ENCODE measurements at places on chromosomes 4 and X. TPM values are rescaled to one million over a fixed set of nuclear protein-coding genes. Genes with fewer than 3 reads are reported as not detected.

GRCh38 chr4:59200992-59201391 lies 1999.1 kb upstream of the ADGRL3 start:
- DNase-seq, result no peak

DNA sequence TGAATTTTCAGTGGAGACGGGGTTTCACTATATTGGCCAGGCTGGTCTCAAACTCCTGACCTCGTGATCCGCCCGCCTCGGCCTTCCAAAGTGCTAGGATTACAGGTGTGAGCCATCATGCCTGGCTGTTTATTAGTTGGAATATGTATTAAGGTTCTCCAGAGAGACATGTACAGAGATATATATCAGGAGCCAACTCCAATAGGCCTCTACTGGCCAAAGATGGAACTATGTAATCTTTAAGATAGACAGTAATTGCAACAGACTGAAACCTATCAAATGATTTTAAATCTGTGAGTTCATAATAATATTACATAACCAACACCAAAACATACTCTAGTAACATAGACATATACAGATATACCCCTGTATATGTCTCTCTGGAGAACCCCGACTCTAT lies 5.8 kb upstream of the DMP1 start:
- DNase-seq, result no peak

DNA sequence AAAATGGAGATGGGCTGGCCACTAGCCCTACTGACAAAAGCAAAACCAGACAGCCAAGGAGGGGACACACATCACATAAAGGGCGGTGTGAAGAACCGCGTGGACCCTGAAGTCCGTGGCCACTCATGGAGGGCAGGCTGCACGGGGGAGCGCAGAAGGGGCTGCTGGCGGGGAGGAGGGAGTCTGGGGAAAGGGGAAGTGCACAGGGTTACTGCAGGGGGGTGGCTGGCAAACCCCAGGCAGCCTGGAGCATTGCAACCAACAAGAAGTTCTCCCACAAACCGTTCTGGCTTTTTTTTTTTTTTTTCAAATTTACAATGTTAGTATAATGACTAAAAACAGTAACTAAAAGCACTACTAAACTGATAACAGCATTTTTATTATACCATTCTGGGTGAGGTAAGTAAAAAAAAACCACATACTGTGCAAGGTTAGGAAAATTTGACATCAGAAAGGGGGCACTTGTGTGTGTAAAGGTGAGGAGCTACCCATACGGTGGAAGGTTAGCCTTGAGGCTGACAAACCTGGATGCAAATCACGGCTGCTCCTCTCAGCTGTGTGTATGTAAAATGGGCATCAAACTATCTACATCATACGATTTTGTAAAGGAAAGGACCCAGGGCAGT lies 87.1 kb downstream of the TSPAN5 start:
- no peak for DNase-seq

GRCh38 chr4:112854420-112854819 lies 195.0 kb upstream of the ANK2 start:
- no peak for DNase-seq

DNA sequence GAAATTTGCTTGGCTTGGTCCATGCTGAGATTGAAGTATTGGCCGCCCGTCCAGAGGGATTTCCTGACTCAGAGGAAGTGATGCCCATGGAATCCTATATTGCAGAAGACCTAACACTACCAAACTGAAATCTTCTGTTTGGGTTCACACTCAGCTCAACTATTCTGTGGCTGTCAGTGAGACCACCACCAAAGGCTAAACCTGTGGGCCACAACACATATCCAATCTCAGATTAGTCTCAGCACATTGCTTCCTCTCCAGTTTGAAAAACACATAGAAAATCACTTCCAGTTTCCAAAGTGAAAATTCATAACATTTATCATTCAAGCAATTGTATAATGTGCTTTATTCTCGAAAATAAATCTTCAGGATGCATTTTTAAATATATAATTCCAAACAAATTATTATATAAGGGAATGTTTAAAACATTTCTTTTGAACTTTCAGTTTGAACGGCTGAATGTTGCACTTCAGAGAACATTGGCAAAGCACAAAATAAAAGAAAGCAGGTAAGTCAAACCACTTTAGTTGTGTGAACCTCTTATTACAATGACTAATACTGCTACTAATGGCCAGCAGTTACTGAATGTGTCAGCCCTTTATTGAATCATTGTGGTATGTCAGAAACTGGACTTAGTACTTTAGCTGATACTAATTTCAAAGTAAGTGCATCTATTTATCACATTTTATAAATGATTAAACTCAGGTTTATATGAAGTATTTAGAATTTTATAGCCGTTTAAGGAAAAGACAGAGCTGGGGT lies 37.0 kb downstream of the GUCY1A1 start:
- no peak for DNase-seq

DNA sequence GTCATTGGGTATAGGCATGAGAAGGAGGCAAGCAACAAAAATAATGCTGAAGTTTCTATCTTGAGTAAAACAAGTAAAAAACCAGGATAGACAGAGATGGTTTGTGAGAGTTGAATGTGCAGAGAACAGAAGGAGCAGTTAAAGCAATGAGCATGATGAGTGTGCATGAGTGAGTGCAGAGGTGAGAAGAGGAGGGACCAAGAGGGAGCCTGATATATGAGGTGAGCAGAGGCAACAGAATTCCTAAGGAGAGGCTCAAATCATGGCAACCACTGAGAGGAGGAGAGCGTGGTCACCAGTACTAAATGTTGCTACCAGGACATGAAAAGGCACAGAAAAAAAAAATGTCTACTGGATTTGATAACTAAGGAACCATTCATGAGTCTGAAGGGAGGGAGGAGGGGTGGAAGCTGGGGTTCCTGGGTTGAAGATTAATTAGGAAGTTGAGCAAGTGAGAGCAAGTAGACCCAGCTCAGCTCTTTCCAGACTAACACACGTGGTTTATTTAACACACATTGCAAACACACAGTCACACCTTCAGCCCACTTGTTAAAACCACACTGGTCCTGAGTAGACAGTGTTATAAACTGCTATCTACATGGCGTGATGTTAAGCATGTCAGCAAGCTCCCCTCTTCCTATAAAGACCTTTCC lies 69.0 kb upstream of the IQCM start:
- no peak for DNase-seq

- DNase-seq, result no peak
These were observed 16.2 kb upstream of the ZCCHC12 start for GRCh38 chrX:118807151-118808017.

DNA sequence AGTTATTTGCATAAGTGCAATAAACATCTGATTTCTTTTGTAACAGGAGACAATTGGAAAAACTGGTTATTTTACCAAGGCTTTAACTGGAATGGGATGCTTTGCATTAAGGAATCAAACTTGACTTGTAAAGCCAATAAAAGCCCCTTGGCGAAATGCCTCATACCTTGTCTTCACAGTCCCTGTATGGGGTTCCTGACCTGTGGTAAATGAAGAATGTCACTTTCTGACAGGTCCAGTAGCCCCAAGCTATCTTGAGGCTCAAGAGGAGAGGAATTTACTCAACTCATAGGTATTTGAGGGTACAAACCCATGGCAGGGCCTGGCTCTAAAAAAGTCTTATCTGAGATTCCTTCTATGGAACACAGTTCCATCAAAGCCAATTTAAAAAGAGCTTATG lies 78.0 kb downstream of the ACOX3 start:
- no peak for DNase-seq

- DNase-seq, result no peak
These were observed 56.7 kb downstream of the STOX2 start for GRCh38 chr4:183961795-183962194.

GRCh38 chr4:27178061-27178460 lies 317.4 kb downstream of the STIM2 start:
- DNase-seq, result no peak

The TGIF2LX gene
- not detected for total RNA-seq

The SPANXA1 gene
- total RNA-seq, result not detected

The GSX2 gene
- total RNA-seq, result not detected

The HSFX1 gene
- total RNA-seq, result 0.86 TPM

The PAK3 gene
- total RNA-seq, result not detected

The CSAG1 gene
- not detected for total RNA-seq

The HEPH gene
- total RNA-seq, result not detected

Measured in activated naive CD8-positive, alpha-beta T cell treated with anti-CD3 and anti-CD28 coated beads, Interleukin-2, amount 10 ng/mL, durations not matched to agents 7 days and 5 days (primary cell).